Suppressor macrophage treated with lipopolysaccharide for 4 hours (primary cell): ENCODE measurements at places on chromosomes 3 and 15.

- peak; percentile 58 for DNase-seq
These were observed 435.9 kb downstream of the NR2F2 start for GRCh38 chr15:96766366-96766765.

DNA sequence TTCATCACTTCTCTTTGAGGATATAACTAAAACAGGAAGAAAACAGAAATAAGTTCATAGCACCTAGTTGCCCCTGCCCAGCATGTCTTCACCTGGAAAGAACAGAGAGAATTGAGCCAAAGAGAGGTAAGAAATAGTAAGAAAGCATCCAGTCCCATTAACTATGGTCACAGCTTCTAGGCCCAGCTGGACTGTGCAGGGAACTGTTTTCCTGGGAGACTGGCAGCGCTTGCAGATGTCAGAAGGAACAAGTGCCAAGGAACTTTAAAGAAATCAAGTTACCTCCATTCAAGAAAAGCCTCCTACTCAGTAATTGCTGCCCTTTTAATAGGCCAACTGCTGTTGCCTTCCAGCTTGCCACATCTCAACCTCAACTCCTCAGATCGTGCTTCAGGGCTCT, 17.8 kb upstream of the CPB1 start:
- no peak for DNase-seq

- DNase-seq, result no peak
These were observed 175.7 kb downstream of the FOXP1 start for GRCh38 chr3:71407823-71408222.

- no peak for DNase-seq
These were observed 112.3 kb downstream of the WDR76 start for GRCh38 chr15:43939070-43939469.

DNA sequence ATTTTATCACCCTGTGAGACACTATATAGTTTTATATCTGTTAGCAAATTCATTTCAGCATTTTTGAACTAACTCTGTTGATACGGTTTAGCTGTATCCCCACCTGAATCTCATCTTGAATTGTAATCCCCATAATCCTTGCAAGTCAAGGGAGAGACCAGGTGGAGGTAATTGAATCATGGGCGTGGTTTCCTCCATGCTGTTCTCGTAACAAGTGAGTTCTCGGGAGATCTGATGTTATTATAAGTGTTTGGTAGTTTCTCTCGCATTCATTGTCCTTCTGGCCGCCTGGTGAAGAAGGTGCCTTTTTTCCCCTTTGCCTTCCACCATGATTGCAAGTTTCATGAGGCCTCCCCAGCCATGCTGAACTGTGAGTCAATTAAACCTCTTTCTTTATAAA, 53.2 kb upstream of the TMC3 start:
- no peak for DNase-seq

DNA sequence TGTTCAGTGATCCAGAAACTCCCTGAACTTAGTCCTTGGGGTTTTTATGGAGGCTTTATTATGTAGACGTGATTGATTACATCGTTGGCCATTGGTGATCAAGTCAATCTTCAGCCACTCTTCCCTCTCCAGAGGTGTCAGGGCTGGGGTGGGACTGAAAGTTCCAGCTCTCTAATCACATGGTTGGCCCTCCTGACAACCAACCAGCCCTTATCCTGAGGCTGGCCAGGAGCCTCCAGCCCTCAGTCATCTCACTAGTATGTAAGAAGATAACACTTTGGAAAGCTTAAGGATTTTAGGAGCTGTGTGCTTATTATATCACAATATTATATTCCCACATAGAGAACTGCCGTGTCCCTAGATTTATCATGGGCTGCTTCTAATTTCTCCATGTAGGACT, 142.3 kb downstream of the VPS8 start:
- no peak for DNase-seq

DNA sequence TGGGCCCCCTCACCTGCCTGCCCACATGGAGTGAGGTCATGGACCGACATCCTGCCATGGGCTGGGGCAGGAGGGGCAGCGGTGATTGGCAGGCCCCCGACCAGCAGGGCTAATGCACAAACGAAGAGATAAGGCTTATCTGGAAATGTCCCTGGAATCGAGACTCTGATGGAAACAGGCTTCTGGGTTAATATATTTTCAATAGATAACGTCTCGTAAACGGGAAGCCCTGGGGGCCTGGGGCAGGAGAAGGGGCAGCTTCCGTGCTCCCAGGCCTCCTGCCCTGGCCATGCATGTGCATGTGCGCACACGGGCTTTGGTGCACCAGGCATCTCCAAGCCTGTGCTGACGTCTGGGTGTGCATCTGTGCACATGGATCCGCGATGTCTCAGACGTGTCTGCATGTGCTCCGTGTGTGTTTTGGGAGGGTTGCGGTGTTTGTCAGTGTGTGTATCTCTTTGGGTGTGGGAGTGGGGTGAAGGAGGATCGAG, 55.1 kb downstream of the DNAJB8 start:
- no peak for DNase-seq

GRCh38 chr3:197007296-197007940, 22.2 kb downstream of the MELTF start:
- no peak for DNase-seq

DNA sequence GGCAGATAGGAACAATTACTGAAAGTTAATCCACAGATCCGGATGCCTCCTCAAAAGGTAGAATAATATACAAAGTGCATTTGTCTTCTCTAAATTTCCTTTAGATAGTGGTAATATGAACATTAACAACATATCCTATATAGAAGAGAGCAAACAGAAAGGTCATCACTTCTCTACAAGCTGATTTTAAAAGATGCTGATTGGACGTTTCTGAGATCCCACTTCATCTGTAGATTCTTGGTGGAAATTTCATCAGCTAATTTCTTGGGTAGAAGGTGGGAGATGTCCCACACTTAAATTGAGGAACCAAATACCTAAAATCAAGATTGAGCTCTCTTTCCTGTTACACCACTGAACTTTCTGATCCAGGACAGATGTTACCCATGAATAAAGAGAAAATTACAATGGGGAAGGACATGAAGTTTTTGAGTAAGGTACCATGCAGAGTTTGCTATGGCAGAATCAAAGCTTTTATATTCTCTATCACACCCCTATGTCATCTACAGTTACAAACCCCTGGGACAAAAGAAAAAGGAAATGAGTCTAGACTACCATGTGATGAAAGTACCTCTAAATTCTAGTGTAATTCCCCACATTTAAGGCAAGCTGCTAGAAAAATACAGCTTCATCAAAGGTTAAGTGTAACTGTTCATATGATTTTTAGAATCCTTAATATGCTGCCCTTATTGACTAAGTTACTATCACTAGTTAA, 189.2 kb upstream of the SETMAR start:
- no peak for DNase-seq

GRCh38 chr15:64774037-64774628, 1.3 kb downstream of the RBPMS2 start:
- no peak for DNase-seq

DNA sequence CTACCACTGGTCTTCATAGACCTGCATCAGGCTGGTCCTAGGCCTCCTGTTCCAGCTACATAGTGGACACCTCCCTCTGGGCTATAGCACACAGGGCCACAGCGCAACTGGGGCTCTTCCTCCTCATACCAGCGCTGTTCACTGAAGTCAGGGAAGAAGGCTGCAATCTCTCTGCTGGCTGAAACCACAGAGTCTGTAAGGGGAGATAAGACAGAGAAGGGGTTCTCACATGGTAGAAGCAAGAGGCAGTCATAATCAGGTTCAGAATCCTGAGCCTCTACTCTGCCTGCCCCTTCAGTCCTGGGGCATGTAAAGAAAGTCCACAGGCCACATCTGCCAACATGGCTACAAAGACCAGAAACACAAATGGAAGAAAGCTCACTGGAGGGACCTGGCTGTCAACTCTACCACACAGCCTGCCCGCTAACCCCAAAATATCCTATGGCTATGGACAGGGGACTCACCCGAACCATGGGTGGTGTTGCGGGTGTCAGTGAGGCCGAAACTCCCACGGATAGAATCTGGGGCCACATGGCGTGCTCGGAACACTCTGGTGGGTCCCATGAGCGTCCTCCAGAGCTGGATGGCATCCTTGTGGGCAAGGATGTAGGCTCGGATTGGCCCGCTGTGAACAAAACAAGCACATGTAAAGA, 38.7 kb downstream of the SPINK8 start:
- DNase-seq, result no peak

- DNase-seq, result no peak
These were observed 74.7 kb downstream of the ANKRD28 start for GRCh38 chr3:15722877-15723623.

- DNase-seq, result no peak
These were observed 168.2 kb upstream of the ROBO2 start for GRCh38 chr3:76871655-76872054.

DNA sequence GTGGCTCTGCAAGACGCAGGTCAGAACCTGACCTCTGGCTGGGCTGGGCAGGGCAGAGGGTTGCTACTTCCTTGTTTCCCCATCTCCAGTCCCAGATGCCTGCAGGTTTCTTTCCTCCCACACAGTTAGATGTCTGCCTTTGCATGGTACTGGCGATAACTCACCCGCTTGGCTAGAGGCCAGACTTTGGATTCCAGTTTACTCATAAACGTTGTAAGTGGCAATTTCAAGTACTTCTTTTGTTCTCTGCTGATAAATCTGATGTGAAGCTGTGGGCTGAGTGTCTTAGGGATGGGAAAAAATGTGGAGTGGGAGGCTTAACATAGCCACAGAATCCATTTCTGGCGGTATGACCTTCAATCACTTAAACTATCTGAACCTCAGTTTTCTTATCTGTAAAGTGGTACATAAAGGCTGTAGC, 194.2 kb downstream of the EBLN2 start:
- DNase-seq, result no peak

DNA sequence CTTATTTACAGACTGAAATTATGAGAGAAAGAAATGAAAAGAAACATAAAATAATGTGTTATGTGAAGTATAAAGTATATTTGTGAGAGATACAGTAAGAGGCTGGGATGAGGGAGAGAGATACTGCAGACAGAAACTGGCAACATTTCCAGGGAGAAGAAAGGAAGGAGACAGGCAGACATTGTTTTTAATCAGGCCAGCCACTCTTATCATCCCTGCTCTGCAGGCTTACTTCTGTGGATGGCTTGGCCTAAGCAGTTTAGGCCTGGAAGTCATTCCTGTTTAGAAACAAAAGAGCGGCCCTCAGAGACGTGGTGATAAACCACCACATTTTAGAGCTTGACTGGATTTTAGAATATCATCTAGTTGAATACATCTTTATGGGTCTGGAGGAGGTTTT, 12.4 kb downstream of the PCCB start:
- no peak for DNase-seq

DNA sequence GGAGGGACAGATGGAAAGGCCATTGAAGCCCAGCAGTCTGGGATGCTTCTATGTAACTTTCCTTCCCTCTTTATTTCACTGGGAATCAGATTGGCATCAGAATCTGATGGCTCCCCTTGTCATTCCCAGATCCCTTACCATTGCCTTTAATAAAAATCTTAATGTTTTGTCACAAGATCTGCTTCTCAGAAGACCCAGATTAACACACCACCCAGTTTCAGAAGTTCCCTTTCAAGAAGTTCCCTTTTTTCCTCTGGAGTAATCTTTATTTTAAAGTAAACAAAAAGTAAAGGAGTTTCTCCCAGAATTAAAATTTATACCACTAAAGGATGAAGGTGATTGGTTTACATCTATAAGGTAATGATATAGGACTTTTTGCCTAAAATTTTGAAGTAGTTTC, 76.4 kb downstream of the UBR1 start:
- peak; percentile 41 for DNase-seq

GRCh38 chr3:183583331-183584245, 28.1 kb upstream of the KLHL6 start:
- DNase-seq, result no peak

GRCh38 chr3:100033903-100034471, 80.3 kb downstream of the FILIP1L start:
- no peak for DNase-seq

- no peak for DNase-seq
These were observed 35.4 kb upstream of the TRIM71 start for GRCh38 chr3:32782407-32782806.

DNA sequence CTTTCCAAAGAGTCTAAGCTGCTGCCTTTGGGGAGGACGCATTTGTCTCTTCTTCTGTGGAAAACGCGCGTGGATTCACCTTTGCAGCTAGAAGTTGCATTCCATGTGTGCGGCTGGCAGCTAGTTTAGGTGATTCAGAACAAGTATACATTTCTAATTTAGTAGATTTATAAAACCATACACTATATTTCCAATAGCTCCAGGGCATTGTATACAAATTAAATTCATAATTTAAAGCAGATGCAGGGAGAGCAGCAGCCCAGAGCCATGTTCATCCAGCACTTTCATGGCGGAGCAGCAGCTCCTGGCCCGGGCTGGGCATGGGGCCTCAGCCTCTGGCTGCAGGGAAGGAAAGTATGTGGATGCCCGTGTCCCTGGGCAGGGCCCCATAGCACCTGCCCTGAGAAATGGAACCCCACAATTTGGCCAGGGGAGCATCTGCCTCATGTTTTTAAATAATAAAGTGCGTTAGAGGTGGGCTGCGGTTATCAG, 42.8 kb upstream of the SEC22A start:
- no peak for DNase-seq

DNA sequence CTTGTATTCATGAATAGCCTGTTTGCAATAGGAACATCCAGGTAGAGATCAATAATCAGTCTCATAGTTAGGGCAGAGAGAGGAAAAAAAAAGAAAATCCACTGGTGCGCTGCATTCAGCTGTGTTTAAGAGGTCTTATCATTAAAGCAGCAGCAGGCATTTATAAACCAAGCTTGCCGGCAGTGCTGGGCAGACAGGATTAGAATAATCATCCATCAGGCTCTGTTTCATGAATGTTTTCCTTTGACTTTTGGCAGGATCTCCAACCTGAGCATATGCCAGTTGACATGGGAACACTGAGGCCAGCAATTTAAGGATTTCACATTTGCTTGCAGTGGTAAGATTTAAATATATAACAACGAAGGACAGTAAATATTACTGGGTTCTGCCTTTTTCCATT, 305.2 kb upstream of the SEMA6D start:
- no peak for DNase-seq

DNA sequence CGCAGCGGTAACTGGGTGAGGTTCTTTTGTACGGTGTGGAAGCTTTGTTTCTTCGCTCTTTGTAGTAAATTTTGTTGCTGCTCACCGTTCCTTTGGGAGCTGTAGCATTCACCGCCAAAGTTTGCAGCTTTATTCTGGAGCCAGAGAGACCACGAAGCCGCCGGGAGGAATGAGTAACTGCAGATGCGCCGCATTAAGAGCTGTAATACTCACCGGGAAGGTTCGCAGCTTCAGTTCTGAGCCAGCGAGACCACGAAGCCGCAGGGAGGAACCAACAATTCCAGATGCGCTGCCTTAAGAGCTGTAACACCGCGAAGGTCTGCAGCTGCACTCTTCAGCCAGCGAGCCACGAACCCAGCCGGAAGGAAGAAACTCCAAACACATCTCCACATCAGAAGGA, 56.0 kb upstream of the DYNC1LI1 start:
- no peak for DNase-seq

DNA sequence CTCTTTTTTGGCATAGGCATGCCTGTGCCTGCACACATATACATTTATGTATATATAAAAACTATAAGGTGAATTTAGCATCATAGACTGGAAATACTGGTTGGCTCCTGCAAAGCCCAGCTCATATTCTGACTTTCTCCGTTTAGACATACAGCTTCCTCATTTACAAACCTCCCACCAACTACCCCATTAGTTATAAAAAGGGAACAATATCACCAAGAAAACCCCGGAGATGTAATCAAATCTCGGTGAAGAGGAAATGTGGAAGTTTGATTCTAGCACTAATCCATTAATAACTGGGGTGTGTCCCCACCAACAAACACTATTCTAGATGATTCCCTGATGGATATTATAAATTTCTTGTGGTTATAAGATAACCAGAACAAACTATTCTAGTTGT, 517.7 kb upstream of the TBL1XR1 start:
- peak; percentile 77 for DNase-seq

GRCh38 chr3:62982795-62983455, 107.7 kb upstream of the CADPS start:
- DNase-seq, result no peak
